ENCODE measurements at places on chromosomes 2 and 18.

DNA sequence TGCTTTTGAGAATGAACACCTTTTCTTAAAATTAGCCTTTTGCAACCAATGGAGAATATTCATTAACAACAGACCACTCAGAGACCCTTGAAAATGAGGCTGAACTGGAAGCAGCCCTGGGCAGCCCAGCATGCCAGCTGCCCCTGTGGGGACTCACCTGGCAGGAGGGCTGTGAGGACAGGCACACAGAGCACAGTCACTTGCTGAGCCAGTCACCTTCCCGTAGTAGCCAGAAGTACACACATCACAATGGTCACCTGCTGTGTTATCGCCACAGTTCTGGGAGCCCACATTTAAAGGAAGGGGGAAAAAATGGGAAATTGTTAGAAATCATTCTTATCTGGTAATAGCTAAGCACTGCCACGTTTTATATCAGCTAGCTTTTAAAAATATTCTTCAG lies 115.5 kb downstream of the LAMA1 start:
- H3K4me1 ChIP-seq = no peaks in the 10 kb centered on the region
- no peaks in the 10 kb centered on the region for H3K27me3 ChIP-seq
- H3K36me3 ChIP-seq = no peaks in the 10 kb centered on the region
- no peak overlapping the region for H3K27ac ChIP-seq
- H3K4me3 ChIP-seq = no peak overlapping the region

DNA sequence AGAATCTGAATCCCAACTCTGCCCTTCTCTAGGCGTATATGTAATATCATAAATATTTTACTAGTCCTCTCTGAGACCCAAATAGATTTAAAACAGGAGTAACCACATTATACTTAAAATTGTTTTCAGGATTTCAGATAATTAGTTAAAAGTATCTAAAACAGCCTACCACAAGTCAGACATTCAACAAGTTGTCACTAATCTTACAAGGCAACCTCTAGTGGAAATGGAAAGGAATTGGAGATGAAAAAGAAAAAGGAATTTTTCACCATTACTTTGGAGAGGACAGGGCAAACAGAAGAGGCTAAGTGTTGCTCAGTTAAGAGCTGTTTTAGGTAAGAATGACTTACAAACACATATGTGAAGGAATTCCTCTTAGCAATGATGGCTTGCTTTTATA lies 11.4 kb downstream of the CUL3 start:
- no peak for DNase-seq
- peaks cover 8% of the 10 kb centered on the region for H3K36me3 ChIP-seq
- H3K4me3 ChIP-seq = no peak overlapping the region
- peaks cover 58% of the 10 kb centered on the region for H3K4me1 ChIP-seq
- H3K27me3 ChIP-seq = no peaks in the 10 kb centered on the region
- no peak overlapping the region for H3K27ac ChIP-seq

DNA sequence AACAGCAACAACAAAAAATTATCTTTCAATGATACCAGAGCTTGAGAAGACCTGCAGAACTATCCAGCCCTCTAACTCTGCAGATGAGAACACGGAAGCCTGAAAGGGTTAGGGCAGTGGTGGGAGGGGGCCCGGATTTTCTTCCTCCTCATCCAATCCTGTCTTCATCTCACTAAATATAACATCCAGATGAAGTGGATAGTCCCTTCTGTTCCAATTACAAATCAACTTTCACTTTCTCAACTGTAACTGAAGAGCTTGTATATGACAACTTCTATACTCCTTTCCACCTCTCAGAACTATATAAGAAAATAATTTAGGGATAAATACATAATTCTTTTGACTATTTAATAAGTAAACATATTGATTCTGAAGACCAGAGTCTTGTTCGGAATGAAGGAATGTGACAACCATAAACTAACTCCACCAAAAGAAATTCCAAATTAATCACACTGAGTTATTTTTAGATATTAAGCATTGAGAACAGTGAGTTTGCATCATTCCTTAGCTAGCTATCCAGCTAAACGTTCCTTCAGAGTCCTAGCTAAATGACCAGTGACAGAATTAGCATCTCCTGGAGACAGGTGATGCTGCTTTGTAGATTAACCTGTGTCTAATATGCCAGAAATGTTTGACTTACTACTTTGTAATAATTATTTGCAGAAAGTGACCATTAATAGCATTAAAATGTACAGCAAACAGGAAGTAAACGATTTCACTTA lies 32.7 kb downstream of the SFT2D3 start:
- H3K27me3 ChIP-seq = no peaks in the 10 kb centered on the region
- DNase-seq = no peak
- H3K27ac ChIP-seq = no peak overlapping the region
- H3K36me3 ChIP-seq = peaks cover 20% of the 10 kb centered on the region
- no peak overlapping the region for H3K4me3 ChIP-seq
- peaks cover 13% of the 10 kb centered on the region for H3K4me1 ChIP-seq

GRCh38 chr18:75846321-75846720 lies 418.8 kb upstream of the SMIM21 start:
- no peaks in the 10 kb centered on the region for H3K4me1 ChIP-seq
- no peak overlapping the region for H3K27ac ChIP-seq
- DNase-seq = no peak
- H3K36me3 ChIP-seq = no peaks in the 10 kb centered on the region
- H3K4me3 ChIP-seq = no peak overlapping the region

DNA sequence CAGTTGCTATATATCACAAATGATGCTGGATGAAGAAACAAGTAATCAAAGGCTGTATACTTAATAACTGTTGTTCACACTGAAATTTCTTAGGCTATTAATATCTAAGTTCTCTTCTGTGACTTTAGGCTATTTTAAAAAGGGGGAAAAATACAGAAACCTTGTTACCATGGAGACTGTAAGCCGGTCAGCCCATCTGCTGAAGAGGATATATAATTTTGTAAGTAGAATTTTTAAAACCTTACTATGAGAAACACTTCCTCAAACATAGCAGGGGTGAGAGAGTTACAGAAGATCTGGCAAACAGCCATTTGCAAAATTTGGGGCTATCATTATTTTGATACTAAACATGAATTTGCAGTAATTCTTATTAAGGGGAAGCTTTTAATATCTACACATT lies 27.8 kb downstream of the CACNB4 start:
- peaks cover under 1% of the 10 kb centered on the region for H3K27me3 ChIP-seq
- H3K4me1 ChIP-seq = no peaks in the 10 kb centered on the region
- no peak overlapping the region for H3K4me3 ChIP-seq
- H3K27ac ChIP-seq = no peak overlapping the region
